Neural progenitor cell (in vitro differentiated cells): ENCODE measurements at places on chromosomes 2 and 18. TPM values are rescaled to one million over a fixed set of nuclear protein-coding genes. Genes with fewer than 3 reads are reported as not detected.

DNA sequence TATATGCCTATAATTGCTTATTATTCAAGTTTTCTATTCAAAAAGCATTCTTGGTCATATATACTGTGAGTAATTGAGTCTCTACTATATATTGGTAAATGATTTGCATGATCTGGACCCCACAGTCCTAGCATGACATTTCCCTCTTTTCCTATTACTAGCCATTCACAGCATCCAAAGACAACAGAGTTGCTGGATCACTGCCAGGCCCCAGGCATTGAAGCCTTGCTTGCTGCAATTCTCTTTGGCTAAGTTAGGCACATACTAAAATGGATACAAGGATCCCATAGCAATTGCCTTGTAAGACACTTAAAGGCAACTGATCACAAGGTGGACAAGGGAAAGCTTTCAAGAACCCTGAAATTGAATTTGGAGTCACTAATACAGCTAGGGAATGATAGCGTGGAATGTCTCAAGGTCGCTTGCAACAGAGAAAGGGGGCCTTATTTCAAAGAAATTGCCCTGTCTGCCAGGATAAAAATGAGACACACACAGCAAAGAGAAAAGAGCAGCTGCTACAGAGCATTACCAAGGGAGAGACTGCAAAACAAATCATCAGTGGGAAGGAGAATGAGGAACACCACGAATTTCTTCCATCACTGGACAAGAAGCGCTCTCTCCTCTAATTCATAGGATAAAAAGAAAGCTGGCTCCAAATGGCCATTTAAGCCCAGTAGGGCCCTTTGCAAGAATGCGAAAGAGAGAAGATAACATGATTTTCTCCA lies 77.1 kb upstream of the EPHA4 start:
- no peaks in the 10 kb centered on the region for H3K36me3 ChIP-seq
- H3K27me3 ChIP-seq = no peaks in the 10 kb centered on the region
- no peak for DNase-seq
- no peak overlapping the region for H3K27ac ChIP-seq

SOCS6 gene
- total RNA-seq = 30.3 and 45.1 TPM in 2 replicates

DNA sequence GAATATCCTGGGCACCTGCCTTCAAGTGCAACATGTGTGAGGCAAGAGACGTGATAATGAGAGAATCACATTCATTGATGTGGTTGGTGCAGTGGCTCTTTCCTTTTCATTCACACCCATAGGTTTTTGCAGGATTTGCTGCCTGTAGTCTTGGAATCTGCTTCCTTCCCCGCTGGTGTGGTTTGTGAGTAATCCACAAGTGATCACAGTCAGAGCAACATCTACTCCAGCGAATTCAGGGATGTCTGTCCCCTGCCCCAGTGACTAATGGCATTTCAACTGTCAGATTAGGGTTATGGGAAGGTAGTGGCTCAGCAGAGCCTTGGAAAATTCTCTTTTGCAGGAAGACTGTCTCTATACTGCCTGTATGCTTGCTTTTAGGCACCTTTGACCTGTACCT lies 225.5 kb upstream of the RBMS1 start:
- no peak overlapping the region for H3K27ac ChIP-seq
- no peaks in the 10 kb centered on the region for H3K36me3 ChIP-seq
- no peak for DNase-seq

GRCh38 chr2:51633073-51633472 lies 601.1 kb upstream of the NRXN1 start:
- DNase-seq = no peak
- H3K27ac ChIP-seq = peak overlapping the region; percentile 13
- no peaks in the 10 kb centered on the region for H3K36me3 ChIP-seq

ARHGAP15 gene
- 2.5 and 5.9 TPM in 2 replicates for total RNA-seq

DNA sequence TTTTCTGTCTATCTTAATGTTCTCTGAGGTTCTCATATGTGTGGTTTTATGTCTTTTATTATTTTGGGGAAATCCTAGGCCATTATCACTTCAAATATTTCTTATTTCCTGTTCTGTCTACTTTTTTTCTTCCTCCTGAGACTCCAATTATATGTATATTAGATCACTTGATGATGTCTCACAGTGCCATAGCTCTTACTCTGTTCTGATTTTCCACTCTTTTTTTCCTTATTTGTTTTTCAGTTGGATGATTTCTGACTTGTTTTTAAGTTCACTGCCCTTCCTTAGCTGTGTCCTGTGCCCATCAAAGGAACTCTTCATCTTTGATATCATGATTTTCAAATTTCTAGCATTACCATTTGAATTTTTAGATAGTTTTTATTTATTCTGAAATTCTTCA lies 24.1 kb downstream of the FAM228B start:
- H3K27me3 ChIP-seq = no peaks in the 10 kb centered on the region
- H3K36me3 ChIP-seq = peaks cover 11% of the 10 kb centered on the region
- no peak overlapping the region for H3K27ac ChIP-seq
- DNase-seq = no peak
- H3K4me1 ChIP-seq = no peaks in the 10 kb centered on the region
- no peak overlapping the region for H3K4me3 ChIP-seq

DLX2 gene
- total RNA-seq = 0.19 TPM in 1 of 2 replicates, not detected in the other

- H3K27ac ChIP-seq = no peak overlapping the region
- DNase-seq = no peak
- no peaks in the 10 kb centered on the region for H3K36me3 ChIP-seq
- H3K4me1 ChIP-seq = no peaks in the 10 kb centered on the region
- no peaks in the 10 kb centered on the region for H3K27me3 ChIP-seq
- no peak overlapping the region for H3K4me3 ChIP-seq
Observed at GRCh38 chr2:24702800-24703199, 90.4 kb downstream of the PTRHD1 start.

KLHL14 gene
- total RNA-seq = 0.13 TPM in 1 of 2 replicates, not detected in the other

DNA sequence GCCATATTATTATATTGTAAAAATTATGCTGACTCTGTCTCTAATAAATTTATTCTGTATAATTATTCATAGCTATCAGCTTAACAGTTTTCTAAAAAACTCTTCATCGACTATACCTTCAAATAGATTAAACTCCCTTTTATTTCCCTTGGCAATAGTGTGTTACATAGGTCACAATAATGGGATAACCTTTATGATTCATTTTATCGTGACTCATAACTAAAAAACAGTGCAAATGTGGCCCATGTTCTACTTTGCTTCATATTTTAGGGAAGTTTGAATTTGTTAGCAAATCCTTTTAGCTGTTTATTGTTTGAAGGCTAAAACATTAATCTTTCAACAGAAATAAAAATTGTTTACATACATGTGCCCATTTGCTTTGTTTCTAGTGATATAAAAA lies 783.2 kb upstream of the CDH2 start:
- H3K27me3 ChIP-seq = no peaks in the 10 kb centered on the region
- H3K36me3 ChIP-seq = no peaks in the 10 kb centered on the region
- DNase-seq = no peak
- no peaks in the 10 kb centered on the region for H3K4me1 ChIP-seq
- no peak overlapping the region for H3K4me3 ChIP-seq

- no peaks in the 10 kb centered on the region for H3K36me3 ChIP-seq
- no peak overlapping the region for H3K4me3 ChIP-seq
Observed at GRCh38 chr2:69192176-69192945, 179.4 kb downstream of the ANTXR1 start.

DNA sequence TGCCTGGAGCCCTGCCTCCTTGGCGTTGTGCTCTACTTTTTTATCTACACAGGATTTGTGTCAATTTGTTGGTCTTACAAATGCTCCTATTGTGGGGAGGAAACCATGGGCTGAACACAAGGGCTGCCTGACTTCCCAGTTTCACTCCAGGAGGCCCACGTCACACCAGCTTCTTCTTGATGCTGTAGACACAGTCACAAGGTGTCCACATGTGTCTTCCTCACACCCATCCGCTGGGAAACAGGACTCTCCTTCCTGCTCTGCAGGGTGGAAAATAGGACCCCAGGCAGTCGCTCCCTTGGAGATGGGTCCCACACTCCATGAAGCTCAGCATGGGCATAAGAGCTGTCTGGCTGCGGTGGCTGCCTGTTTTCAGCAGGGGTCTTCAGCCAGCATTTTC lies 468.2 kb downstream of the EPHA4 start:
- no peaks in the 10 kb centered on the region for H3K36me3 ChIP-seq
- no peaks in the 10 kb centered on the region for H3K27me3 ChIP-seq
- no peaks in the 10 kb centered on the region for H3K4me1 ChIP-seq
- no peak overlapping the region for H3K27ac ChIP-seq
- no peak overlapping the region for H3K4me3 ChIP-seq

DNA sequence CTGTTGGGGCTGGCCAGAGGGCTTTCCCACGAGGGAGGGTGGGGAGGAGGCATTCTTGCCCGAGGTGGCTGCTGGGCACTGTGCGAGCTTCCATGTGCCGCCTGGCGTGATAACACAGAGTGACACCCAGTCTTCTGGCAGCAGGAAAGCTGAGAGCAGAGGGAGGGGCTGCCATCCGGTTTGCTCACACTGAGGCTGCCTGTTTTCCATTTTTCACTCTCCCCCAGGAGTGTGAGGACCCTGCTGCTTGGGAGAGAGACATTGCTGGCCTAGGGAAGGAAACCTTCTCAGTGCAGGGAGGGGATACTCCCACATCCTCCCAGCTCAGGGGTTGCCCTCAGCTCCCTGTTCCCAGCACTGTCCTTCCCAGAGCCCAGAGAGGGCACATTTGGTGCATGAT lies 73.1 kb downstream of the INHBB start:
- H3K4me3 ChIP-seq = no peak overlapping the region
- no peaks in the 10 kb centered on the region for H3K36me3 ChIP-seq
- no peak for DNase-seq
- no peaks in the 10 kb centered on the region for H3K4me1 ChIP-seq
- H3K27me3 ChIP-seq = peaks cover 29% of the 10 kb centered on the region

DNA sequence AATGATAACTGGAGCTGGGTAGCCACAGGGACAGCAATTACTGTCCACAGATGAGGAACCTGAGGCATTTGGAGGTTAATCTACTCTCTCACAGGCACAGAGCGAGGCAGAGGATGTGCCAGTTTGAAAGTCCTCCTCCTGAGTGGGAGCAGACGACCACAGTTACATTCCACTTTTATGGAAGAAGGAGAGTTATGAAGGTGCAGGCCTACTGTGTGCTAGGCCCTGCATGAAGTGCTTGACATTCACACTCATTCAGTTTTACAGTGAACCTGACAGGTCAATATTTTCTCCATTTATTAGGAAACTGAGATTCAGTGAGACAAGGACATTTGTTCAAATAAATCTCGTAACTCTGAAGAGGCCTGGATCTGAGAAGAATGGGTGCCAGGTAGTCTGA lies 142.0 kb downstream of the TDRD15 start:
- no peaks in the 10 kb centered on the region for H3K27me3 ChIP-seq
- no peak overlapping the region for H3K4me3 ChIP-seq
- peaks cover 20% of the 10 kb centered on the region for H3K4me1 ChIP-seq
- H3K27ac ChIP-seq = no peak overlapping the region
- H3K36me3 ChIP-seq = no peaks in the 10 kb centered on the region

DNA sequence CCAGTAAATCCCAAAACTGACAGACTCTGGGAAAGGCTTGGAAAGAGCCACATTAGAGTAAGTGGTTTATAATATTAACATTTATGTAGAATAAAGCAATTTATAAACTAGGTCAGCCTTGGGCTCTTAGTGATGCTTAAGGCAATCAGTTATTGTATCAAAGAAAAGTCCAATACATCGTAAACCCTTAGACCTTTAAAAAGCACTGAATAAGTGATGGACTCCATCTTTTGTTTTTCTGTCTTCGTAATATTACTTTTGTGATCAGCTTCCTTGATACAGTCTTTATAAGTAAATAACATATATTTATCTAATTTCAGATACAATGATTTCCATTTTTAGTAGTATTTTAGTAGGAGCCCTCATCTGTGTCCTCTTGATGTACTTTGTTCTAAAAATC lies 28.7 kb downstream of the DDX1 start:
- peaks cover 55% of the 10 kb centered on the region for H3K36me3 ChIP-seq
- H3K4me3 ChIP-seq = no peak overlapping the region
- H3K4me1 ChIP-seq = no peaks in the 10 kb centered on the region

DNA sequence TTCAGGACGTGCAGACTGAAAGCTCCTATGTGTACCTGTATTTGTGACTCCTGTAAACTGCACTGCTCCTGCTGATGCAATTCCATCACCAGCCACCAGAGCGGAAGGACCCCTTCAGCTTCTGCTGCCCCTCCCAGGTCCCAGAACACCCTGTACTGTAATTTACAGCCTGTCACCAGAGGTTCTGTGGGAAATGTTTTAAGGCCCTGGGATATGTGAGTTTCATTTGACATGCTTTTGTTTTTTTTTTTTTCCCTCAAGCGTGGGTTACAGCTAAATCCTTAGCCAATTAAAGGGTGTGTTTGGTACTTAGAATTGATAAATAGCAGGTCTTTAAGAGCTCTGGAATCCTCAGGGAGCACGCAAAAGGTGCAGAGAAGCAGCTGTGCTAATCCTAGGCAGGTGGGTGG lies 79.4 kb downstream of the KCTD1 start:
- H3K27ac ChIP-seq = no peak overlapping the region
- no peaks in the 10 kb centered on the region for H3K36me3 ChIP-seq
- peaks cover 24% of the 10 kb centered on the region for H3K4me1 ChIP-seq
- H3K27me3 ChIP-seq = no peaks in the 10 kb centered on the region

AGXT gene
- total RNA-seq = not detected in 2 replicates

- no peak overlapping the region for H3K27ac ChIP-seq
- H3K4me1 ChIP-seq = no peaks in the 10 kb centered on the region
- no peaks in the 10 kb centered on the region for H3K36me3 ChIP-seq
- no peak for DNase-seq
- H3K4me3 ChIP-seq = no peak overlapping the region
Observed at GRCh38 chr18:35371412-35372195, 5.5 kb downstream of the ZNF396 start.

DNA sequence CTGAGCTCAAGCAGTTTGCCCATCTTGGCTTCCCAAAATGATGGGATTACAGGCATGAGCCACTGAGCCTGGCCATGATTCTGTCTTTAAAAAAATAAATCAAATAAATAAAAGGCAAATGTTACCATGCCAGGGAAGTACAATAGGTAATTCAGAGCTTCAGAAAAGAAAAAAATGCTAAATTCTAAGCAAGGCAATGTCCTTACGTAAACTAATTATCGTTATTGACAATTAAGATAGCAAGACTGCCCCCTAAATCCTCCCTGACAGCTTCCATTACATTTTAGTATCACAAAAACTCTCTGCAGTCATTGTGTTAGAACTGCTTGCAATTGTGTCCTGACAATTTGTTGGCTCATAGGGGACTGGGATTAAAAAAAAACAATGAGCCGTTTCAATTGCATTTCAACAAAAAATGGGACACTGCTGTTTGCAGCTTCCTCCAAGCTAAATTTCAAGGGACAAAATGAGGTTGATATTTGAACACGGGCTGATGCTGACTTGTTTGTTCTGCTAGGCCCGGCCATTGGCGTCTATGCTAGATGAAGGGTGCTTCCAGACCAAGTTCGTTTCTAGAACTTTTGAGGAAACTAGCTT lies 88.9 kb downstream of the MOGAT1 start:
- peak; percentile 16 for DNase-seq
- peaks cover 33% of the 10 kb centered on the region for H3K4me1 ChIP-seq
- no peaks in the 10 kb centered on the region for H3K36me3 ChIP-seq
- peaks cover 40% of the 10 kb centered on the region for H3K27me3 ChIP-seq
- H3K4me3 ChIP-seq = no peak overlapping the region
- H3K27ac ChIP-seq = no peak overlapping the region
